ENCODE measurements at places on chromosomes 6 and 20. TPM values are rescaled to one million over a fixed set of nuclear protein-coding genes. Genes with fewer than 3 reads are reported as not detected.

- no peaks in the 10 kb centered on the region for H3K27me3 ChIP-seq
- no peaks in the 10 kb centered on the region for H3K36me3 ChIP-seq
- H3K4me3 ChIP-seq: no peak overlapping the region
- H3K4me1 ChIP-seq: no peaks in the 10 kb centered on the region
Observed at GRCh38 chr6:81937296-81937937, 184.9 kb upstream of the TENT5A start.

GRCh38 chr6:106502559-106502958, 126.7 kb downstream of the RTN4IP1 start:
- H3K27me3 ChIP-seq: peaks cover 16% of the 10 kb centered on the region
- H3K4me3 ChIP-seq: no peak overlapping the region
- no peaks in the 10 kb centered on the region for H3K36me3 ChIP-seq
- H3K27ac ChIP-seq: no peak overlapping the region
- H3K4me1 ChIP-seq: no peaks in the 10 kb centered on the region

Gene RTF2
- total RNA-seq: 58.0 TPM

DNA sequence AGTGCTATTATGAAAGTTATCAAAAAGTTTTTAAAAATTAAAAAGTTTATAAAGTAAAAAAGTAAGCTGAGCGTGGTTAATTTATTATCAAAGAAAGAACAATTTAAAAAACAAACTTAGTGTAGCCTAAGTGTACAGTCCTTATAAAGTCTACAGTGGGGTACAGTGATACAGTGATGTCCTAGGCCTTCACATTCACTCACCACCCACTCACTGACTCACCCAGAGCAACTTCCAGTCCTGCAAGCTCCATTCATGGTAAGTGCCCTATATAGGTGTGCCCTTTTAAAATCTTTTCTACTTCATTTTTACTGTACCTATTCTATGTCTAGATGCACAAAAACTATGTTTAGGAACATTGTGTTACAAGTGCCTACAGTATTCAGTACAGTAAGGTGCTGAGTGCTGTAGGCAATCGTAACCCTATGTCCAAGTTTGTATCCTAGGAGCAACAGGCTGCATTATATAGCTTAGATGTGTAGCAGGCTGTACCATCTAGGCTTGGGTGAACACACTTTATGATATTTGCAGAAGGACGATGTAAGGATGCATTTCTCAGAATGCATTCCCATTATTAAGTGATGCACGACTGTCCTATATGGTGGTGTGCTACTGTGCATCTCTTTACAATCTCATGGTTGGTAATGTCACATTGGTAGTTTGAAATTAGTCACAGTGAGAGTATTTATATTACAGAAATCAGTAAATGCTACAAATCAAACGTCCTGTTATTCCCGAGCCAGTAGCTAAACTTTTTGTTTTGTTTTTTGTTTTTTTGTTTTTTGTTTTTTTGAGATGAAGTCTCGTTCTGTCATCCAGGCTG, 158.3 kb downstream of the GMPR start:
- peaks cover 3% of the 10 kb centered on the region for H3K4me1 ChIP-seq
- no peaks in the 10 kb centered on the region for H3K36me3 ChIP-seq
- H3K27me3 ChIP-seq: no peaks in the 10 kb centered on the region
- H3K4me3 ChIP-seq: no peak overlapping the region
- H3K27ac ChIP-seq: no peak overlapping the region

Gene PERP
- total RNA-seq: 37.2 TPM

DNA sequence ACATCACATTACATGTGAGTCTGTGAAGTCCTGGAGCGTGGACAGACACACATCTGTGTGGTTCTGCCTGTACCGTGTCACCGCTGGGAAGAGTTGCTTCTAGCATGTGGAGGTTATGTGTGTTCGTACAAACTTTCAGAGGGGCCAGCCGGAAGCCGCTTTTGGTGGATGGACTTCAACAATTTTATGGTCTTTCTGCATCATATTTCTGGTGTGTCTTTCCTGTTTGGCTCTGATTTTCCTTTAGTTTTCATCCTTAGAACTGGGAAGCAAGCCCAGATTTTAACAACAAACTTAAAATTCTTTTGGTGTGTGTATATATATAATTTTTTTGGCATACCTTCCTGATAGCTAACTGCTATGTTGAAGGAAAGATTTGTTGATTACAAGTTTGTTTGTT, 71.2 kb downstream of the TIAM2 start:
- H3K27me3 ChIP-seq: peaks cover 2% of the 10 kb centered on the region
- no peaks in the 10 kb centered on the region for H3K36me3 ChIP-seq
- H3K4me1 ChIP-seq: no peaks in the 10 kb centered on the region
- no peak overlapping the region for H3K4me3 ChIP-seq
- H3K27ac ChIP-seq: no peak overlapping the region
- no peak for DNase-seq

Gene ITCH
- total RNA-seq: 31.0 TPM

Gene LIN28B
- 9.8 TPM for total RNA-seq

- H3K36me3 ChIP-seq: no peaks in the 10 kb centered on the region
- H3K4me1 ChIP-seq: no peaks in the 10 kb centered on the region
- H3K27me3 ChIP-seq: no peaks in the 10 kb centered on the region
- no peak overlapping the region for H3K27ac ChIP-seq
- peak; percentile 61 for DNase-seq
Observed at GRCh38 chr6:125802943-125803377, 12.2 kb downstream of the NCOA7 start.

- peaks cover 5% of the 10 kb centered on the region for H3K4me1 ChIP-seq
- H3K36me3 ChIP-seq: no peaks in the 10 kb centered on the region
- H3K27ac ChIP-seq: no peak within 1 kb of the TSS
- peak within 1 kb of the TSS; percentile 20 for H3K4me3 ChIP-seq
- H3K27me3 ChIP-seq: peaks cover 72% of the 10 kb centered on the region
Observed at GRCh38 chr20:64049060-64049877, at the start of gene SOX18. SOX18 (minus strand) TSS chr20:64049639; CDS start chr20:64049516, 123 bp downstream.

Gene TGM2
- 144 TPM for total RNA-seq

DNA sequence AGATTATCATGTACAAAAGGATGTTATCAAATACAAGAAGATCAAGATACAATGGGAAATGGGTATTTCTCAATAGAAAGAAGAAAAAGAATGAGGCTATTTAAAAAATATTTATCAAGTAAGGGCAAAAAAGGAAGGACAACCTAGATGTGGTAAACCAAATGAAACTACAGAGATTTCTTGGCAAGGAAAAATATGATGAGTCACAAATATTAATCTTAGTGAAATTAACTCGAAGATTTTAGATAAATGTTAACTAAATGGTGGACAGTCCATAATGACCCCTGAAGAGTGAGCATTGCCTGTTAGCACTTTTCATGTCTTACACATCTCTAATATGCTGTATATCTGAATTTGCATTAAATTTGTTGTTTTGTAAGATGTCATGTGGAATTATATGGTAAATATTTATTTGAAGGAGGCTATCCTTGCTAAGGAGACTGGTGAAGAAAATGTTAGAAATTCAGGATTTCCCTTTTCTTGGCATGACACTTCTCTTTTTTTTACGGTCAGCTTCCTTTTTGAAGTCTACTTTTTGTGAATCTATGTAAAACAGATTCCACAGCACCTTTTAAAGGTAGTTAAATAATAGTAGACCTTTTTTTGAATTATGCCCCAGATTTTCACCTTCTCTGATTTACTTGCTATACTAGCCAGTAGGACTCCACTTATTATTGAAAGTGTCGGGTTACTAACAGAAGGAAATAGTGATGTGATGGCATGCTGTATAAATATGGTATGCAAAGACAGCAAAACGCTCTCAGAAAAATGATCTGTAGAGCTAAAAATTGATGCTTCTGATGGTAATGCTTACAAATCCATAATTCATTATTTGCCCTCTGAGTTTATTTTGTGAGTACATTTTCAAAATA, 120.5 kb downstream of the HIVEP1 start:
- H3K4me1 ChIP-seq: no peaks in the 10 kb centered on the region
- no peak overlapping the region for H3K27ac ChIP-seq
- no peaks in the 10 kb centered on the region for H3K27me3 ChIP-seq

Gene HTR1E
- not detected for total RNA-seq

Gene CRISP3
- not detected for total RNA-seq

Gene KCNK15
- 0.07 TPM for total RNA-seq

Gene ERVFRD-1
- total RNA-seq: not detected

Gene AKIRIN2
- 48.3 TPM for total RNA-seq

Gene CD109
- 1.7 TPM for total RNA-seq

Gene MLN
- total RNA-seq: not detected

GRCh38 chr6:127343809-127344659, 625 bp upstream of the ECHDC1 start:
- H3K27me3 ChIP-seq: no peaks in the 10 kb centered on the region
- peaks cover 13% of the 10 kb centered on the region for H3K4me1 ChIP-seq
- DNase-seq: peak; percentile 14
- H3K4me3 ChIP-seq: peak overlapping the region; percentile 83
- peak overlapping the region; percentile 94 for H3K27ac ChIP-seq
- H3K36me3 ChIP-seq: no peaks in the 10 kb centered on the region

- H3K27ac ChIP-seq: no peak overlapping the region
- no peak overlapping the region for H3K4me3 ChIP-seq
- H3K4me1 ChIP-seq: no peaks in the 10 kb centered on the region
- DNase-seq: no peak
- H3K27me3 ChIP-seq: no peaks in the 10 kb centered on the region
Observed at GRCh38 chr6:82385546-82385945, 21.9 kb downstream of the TPBG start.

GRCh38 chr6:158552796-158553138, 7.1 kb upstream of the TMEM181 start:
- DNase-seq: no peak
- no peaks in the 10 kb centered on the region for H3K36me3 ChIP-seq
- H3K4me3 ChIP-seq: no peak overlapping the region

- no peak overlapping the region for H3K4me3 ChIP-seq
- H3K36me3 ChIP-seq: no peaks in the 10 kb centered on the region
- no peak overlapping the region for H3K27ac ChIP-seq
- peaks cover 3% of the 10 kb centered on the region for H3K4me1 ChIP-seq
- no peaks in the 10 kb centered on the region for H3K27me3 ChIP-seq
- peak; percentile 37 for DNase-seq
Observed at GRCh38 chr6:89475634-89476033, 42.7 kb downstream of the ANKRD6 start.

GRCh38 chr6:166603043-166603690, 16.7 kb upstream of the RAMACL start:
- H3K4me3 ChIP-seq: no peak overlapping the region
- H3K4me1 ChIP-seq: peaks cover 5% of the 10 kb centered on the region
- no peak overlapping the region for H3K27ac ChIP-seq
- no peak for DNase-seq
- H3K27me3 ChIP-seq: no peaks in the 10 kb centered on the region

DNA sequence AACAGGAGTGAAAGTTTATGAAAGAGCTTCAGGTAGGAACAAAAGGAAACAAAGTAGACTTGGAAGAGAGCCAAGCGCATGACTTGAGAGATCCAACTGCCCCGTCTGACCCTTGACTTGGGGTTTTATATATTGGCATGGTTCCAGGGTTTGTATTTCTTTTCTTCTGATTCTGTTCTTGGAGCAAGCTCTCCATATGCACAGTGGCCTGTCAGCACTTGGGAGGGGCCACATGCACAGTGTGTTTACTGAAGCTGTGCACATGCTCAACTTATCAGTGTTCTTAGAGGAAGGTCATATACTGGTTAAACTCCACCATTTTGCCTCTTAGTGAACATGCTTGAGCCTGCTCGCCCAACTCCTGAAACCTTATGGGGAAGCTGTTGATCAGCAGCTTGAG, 953.7 kb downstream of the TFAP2A start:
- H3K36me3 ChIP-seq: no peaks in the 10 kb centered on the region
- no peak for DNase-seq
- no peak overlapping the region for H3K27ac ChIP-seq
- no peak overlapping the region for H3K4me3 ChIP-seq
- H3K4me1 ChIP-seq: no peaks in the 10 kb centered on the region
- no peaks in the 10 kb centered on the region for H3K27me3 ChIP-seq

Gene C6orf141
- 0.54 TPM for total RNA-seq

Gene EIF6
- 80.4 TPM for total RNA-seq

DNA sequence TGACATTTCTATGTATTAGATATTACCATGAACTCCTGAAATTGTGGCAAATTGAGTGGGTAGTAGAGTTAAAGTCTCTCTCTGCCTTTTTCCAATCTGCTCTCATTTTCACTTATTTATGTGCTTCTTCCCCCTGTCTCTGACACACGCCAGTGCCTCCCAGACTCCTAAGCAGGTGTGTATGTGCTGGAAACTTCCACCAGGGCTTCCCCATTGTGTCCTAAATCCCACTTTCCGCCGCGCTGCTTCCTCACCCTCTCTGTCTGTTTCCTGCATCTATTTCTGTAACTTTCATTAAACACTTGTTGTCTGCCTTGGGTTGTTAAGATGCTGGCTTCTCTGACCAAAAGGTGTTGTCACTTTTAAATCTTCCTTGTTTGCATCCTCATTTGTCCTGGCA, 97.6 kb upstream of the HDGFL1 start:
- H3K27ac ChIP-seq: no peak overlapping the region
- no peak overlapping the region for H3K4me3 ChIP-seq
- H3K36me3 ChIP-seq: no peaks in the 10 kb centered on the region
- no peak for DNase-seq

DNA sequence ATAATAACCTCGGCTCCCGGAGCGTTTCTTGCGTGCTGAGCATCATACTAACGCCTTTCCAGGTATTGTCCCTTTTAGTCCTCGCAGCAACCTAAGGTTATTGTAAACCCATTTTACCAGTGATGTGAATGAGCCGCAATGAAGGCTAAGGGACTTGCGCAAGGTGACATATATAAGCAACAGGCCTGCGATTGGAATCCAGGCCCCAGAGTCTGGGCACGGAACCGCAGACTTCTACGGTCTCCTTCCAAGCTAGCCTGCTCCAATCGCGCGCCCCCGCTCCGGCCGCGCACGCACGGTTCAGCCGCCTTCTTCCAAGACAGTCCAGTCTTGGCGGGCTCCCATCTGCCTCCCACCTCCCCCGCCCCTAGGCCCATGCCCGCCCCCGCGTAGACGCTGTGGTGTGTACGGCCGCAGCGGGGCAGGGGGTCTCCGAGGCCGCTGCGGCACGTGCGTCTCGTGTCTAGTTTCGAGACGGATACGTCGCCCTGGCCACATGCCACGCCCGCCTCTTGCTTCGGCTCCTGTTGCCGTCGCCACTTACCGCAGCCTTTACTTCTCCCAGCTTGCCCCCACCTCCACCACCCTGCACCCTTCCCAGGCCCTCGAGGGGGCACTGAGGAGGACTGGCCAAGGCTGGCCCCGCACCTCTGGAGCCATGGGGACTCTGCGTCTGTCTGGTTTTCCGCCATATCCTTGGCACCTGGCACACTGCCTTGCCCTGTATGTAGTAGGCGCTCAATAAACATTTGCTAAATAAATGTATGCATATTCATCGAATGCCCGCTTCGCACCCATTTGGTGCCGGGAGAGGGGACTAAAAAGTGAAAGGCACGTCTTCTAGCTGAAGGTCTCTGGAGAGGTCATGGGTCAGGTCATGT, 855 bp upstream of the GFOD1 start:
- peak overlapping the region; percentile 84 for H3K4me3 ChIP-seq
- peaks cover 15% of the 10 kb centered on the region for H3K27me3 ChIP-seq
- peaks cover 12% of the 10 kb centered on the region for H3K4me1 ChIP-seq
- H3K36me3 ChIP-seq: no peaks in the 10 kb centered on the region
- DNase-seq: no peak
- H3K27ac ChIP-seq: no peak overlapping the region

- no peaks in the 10 kb centered on the region for H3K36me3 ChIP-seq
- H3K4me1 ChIP-seq: no peaks in the 10 kb centered on the region
- no peak overlapping the region for H3K4me3 ChIP-seq
Observed at GRCh38 chr6:24154121-24154520, 28.1 kb downstream of the NRSN1 start.
